ENCODE measurements at places on chromosomes 5 and 9.

DNA sequence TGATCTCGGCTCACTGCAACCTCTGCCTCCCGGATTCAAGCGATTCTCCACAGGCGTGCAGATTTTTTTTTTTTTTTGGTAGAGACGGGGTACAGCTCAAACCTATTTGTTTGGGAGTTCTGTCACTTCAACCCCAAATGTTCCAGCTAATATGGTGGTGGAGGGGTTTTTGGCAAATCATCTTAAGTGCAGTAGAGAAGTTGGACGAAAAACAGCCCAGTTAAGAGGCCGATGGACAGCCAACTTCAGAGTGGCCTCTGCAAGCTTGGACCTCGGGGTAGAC is 756 bp upstream of the PRR7 start:
- no peak for DNase-seq

DNA sequence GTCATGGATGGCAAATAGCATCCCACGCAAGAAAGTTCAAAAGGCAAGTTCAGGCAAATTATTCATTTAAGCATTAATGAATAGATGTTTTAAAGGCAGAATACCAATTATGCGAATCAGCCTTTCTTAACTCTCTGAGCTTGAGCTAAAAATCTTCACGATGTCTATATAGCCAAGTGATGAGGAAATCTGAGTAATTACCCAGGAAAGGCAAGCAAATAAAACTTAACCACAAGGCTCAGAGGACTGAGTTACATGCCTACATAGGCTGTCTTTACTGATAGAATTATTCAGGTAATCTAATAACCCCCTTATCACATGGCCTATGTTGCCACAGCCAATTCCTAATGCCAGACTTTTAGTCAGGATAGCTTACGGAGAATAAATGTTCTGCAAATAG is 120.8 kb upstream of the MTAP start:
- DNase-seq = no peak

DNA sequence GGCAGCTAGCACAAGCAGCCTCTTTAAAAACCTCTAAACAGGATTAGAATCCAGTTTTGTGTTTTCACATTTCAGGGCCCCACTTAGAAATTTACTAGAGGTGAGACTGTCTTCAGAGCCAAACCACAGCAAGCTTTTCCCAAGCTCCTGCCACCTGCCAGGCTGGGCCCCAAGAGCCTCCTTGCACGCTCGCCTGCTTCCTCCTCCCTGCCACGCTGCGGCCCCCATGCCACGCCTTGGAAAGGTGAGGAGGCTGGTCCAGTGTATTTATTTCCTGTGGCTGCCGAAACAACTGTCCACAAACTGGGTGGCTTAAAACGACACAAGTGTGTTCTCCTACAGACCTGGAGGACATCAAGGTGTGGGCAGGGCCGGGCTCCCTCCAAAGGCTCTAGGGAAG is 43.4 kb downstream of the NKX2-5 start:
- no peak for DNase-seq

DNA sequence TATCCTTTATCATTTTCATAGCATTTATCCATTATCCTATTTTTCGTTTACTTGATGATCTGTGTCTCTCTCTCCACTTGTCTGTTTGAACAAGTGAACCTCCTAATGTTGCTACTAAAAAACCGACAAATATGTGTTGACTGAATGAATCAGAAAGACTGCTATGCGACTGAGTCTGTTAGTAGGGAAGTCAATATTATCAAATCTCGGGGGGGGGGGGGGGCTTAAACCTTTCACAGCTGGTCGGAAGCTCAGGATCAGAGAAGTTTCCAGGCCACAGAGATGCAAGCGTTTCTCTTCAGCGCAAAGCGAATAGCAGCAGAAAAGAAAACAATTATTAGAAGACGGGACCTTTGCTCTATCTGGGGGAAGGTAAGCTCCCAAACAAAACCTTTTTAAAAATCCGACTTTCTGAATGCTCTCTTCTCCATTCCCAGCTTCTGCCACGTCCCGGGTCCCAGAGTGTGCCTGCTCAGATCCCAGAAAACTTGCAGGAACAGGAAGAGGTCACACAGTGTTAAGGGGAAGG is 412 bp downstream of the RIOK2 start:
- DNase-seq = no peak

GRCh38 chr5:132205385-132206125 is 22.1 kb downstream of the P4HA2 start:
- DNase-seq = no peak

- DNase-seq = no peak
Measured at GRCh38 chr9:123985869-123986268, 25.7 kb upstream of the LHX2 start.

- no peak for DNase-seq
Measured at GRCh38 chr5:168086104-168086610, 205.3 kb upstream of the WWC1 start.

DNA sequence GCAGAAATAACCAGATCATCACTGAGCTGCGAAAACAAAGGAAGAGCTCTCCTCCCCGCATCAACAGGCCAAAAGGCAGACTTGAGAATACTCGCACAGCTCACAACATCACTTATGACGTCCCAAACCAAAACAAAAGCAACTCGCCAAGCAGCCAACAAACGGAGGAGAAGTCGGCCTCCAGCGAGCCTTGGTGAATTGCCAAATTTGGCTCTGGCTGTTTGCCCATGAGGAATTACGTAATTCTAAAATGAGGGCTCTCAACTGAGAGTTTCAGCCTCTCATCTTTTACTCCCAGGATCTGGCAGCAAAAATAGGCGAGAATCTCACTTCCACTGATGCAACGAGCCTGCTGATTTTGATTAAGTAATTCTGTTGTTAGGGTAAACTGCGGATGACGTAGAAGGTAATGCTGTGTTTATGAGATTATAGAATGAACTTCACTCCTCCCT is 51.7 kb upstream of the SEMA6A start:
- no peak for DNase-seq

DNA sequence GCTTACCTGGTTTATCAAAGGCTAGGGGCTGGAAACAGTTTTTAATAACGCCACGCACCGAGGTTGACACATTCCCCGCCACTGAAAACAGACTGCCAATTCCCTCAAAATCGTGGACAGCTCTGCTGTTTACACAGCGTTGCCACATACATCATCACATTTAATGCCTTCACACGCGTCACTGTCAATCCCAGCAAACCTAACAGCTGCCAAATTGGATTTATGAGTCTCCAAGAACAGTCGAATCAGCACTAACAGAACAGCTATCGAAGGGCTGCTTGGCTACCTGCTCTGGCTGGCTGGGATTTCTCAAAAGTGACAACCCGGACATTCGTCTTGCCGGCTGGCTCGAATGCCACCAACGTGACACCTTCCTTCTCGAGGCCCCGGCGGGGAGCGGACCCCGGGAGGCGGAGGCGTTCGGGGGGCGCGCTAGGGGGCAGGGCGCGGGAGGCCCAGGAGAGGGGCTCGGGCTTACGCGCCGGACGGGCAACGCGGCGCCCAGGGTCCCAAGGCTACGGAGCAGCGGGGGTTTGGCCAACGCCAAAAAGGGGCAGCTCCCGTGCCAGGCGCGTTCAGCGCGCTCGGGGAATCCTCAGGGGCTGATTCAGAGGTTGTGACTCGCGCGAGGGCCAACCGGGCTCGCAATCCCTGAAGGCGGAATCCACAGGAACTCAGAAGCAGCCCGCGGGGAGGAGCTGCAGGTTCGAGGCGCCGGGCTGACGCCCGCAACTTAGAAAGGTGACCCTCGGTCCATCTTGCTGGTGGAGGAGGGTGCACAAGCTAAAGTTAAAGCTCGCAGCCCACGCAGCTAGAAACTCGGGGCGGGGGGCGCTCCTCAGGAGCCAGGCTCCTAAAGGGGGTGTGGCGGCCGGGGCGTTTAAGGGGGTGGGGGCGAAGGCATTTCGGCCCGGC is 1.2 kb downstream of the CDC14B start:
- no peak for DNase-seq

DNA sequence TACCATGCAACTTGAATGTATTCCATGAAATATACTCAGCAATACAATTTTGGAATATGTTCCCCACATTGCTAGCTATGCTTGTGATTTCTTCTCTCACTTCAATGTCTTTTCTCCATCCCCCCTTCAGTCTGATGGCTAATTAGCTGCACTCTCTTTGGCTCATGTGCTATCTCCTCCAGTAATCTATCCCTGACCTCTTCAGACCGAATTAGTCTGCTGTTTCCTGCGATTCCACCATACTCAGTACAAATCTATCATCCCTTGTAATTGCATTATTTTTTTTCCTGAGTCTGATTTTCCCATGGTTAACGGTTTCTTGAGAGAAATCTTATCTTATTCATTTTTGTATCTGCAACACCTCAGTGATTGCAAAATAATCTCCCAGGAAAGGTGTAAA is 360.7 kb upstream of the CDH10 start:
- DNase-seq = no peak

DNA sequence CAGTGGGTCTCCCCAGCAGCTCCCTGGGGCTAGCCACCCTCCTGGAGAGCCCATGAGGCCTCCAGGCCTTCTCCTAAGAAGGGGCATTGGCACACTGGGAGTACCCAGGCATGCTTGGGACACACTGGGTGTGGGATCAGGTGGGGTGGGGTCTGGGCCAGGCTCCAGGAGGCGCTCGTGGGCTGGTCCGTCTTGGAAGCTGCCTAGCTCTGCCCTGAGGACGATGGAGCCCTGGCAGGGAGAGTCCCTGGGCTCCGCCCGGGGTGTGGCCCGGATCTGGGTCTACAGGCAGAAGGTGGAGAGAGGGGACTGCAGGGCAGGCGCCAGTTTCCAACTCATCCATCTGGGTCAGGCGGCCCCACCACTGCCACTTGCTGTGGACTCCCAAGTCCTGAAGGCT is 2.4 kb downstream of the PRRX2 start:
- DNase-seq = no peak

DNA sequence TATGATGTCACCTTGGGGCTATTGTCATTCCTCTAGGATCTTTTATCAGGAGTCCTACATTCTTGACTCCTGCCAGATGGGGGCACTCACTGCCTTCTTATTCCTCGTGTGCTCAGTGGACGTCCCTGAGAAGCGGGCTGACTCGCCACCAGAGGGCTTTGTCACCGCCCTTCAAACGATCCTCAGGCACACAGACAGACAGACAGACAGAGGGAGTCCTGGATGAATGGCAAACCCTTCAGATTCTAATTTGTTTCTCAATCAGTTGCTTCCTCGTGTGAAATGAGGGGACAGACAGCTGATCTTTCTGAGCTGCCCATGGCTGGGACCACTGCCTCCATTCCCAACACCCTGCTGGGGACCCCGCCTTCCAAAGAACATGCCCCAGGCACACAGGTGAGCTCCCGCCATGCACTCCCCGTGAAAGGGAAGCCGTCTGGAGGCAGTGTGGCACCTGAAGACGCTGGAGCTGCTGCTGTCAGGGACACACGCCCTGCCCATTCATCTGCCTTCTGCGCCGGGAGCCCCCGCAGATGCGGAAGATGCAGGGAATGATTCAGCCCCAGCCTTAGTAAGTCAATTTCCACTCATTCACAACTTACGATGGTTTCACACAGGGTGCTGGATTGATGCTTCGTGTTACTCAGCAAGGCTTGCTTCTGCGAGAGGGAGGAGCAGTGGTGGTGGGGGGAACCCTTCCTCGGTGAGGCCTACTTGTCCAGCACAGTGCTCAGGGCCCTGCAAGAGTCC is 24.9 kb upstream of the SH3PXD2B start:
- DNase-seq = peak; percentile 49

GRCh38 chr9:69157751-69158466 is 16.2 kb upstream of the TJP2 start:
- DNase-seq = no peak

DNA sequence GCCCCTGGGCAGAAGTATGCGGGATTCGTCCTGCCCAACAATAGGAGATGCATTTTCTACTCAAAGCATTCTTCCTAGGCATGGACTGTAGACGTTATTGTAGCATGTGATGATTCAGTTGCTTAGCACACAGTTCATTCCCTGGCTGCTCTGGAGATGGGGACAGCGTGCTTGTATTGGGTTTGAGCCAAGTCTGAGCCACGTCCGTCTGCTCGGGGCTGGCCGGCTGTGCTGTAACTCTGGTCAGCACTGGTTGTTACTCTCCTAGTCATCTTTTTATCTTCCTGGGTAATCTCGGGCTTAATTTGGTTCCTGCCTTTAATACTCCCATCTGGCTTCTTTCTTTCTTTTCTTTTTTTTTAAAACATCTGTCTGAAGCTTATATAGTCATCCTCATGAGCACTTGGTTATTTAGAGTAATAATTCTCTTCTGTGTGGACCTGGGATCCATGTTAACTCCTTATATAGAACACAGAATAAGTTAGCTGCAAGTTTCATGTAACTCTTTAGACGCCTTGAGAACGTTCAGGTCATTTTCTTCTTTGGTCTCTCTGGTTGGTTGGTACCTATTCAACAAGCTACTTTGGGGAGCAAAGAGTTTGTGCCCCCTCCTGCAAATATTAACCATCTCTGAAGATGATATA is 118.8 kb upstream of the RPS23 start:
- no peak for DNase-seq

DNA sequence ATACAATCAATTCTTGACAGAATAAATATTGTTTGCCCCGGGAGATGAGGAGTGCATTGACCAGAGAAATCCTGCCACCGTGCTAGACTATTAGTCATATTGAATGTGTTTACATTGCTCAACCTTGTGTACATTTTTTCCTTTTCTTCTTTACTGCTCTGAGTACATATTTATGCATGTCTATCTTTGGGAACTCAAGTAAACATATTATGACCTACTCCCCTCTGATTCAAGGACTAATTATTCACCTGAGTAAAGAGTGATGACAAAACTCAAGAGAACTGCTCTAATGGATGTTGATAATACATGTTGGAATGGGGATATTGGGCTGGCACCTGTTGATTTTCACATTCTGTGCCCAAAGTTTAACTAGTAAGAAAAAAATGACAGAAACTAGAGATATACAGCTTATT is 3.9 kb upstream of the SPINK1 start:
- no peak for DNase-seq

- no peak for DNase-seq
Measured at GRCh38 chr9:110410961-110411360, 73.3 kb upstream of the TXNDC8 start.

GRCh38 chr9:131290036-131290766 is 678 bp downstream of the PLPP7 start:
- DNase-seq = no peak

GRCh38 chr9:87787735-87788134 is 61.8 kb downstream of the CTSL start:
- no peak for DNase-seq

DNA sequence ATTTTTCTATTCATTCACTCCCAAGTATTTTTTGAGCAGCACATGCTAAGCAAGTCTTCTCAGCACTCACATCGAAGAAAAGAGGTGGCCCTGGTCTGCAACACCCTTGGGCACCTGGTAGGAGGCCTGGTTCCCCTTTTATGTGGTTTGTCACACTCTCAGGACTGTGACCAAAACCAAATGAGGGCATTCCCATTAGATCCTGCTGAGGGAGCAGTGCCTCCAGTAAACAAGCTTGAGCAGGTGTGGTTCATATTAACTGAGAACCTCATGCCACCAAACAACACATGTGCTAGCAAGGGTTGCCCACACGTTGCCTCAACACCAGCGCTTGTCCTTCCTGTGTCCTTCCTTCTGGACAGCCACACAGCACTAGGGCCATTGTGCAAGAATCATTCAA is 26.9 kb upstream of the SYK start:
- DNase-seq = no peak

- DNase-seq = no peak
Measured at GRCh38 chr5:21573416-21574314, 1279.5 kb downstream of the CDH12 start.

- no peak for DNase-seq
Measured at GRCh38 chr9:108579757-108580439, 275.9 kb downstream of the ACTL7B start.

GRCh38 chr5:91174396-91174795 is 208.7 kb downstream of the ARRDC3 start:
- DNase-seq = no peak

GRCh38 chr9:118575341-118576070 is 793.7 kb downstream of the BRINP1 start:
- DNase-seq = no peak

GRCh38 chr5:103510851-103511553 is 51.6 kb downstream of the NUDT12 start:
- DNase-seq = no peak

Data from activated CD4-positive, alpha-beta T cell treated with anti-CD3 and anti-CD28 coated beads for 24 hours (primary cell).